ENCODE measurements at places on chromosomes 6 and 20.

DNA sequence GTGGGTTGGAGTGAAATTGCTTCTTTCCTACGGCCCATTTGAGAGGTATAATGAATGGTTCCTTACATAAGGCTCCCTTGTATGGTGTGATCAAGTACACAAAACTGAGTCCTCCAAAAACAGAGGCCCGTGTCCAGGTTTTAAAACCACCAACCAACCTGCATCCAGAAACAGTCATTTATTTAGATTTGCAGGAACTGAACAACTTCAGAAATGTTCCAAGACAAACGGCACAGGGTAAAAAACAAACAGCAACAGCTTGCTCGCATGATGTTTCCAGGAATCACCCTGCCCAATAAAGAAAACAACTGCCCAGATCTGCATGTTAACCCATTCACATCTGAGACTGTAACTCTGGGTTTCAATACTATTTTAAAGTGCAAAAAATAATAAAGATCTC, 40.2 kb upstream of the TRAM2 start:
- no peak for DNase-seq

DNA sequence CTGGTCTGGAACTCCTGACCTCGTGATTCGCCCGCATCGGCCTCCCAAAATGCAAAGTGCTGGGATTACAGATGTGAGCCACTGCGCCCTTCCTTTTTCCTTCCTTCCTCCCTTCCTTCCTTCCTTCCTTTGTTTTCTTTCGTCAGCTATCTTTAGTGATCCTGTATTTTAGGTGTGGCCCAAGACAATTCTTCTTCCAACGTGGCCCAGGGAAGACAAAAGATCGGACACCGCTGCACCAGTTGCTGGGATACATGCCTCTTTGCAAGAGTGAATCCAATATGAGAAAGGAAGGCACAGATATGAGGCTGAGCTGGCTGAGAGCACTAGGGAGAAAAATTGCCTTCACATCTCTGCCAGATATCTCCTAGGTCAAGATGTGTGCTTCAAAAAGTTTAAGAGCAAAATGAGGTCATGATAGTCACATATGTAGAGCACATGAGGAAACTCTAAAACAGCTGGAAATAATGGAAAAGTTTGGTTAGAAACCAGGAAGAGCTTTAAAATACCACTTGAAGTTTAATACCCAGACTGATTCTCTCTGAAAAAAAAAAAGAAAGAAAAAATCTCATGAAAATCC, 41.8 kb downstream of the OR2B2 start:
- DNase-seq, result no peak

- no peak for DNase-seq
Measured at GRCh38 chr6:168624540-168624939, 183.6 kb downstream of the SMOC2 start.

- DNase-seq, result peak; percentile 61
Measured at GRCh38 chr6:47477497-47478232, at the start of gene CD2AP. Gene CD2AP, plus strand, starts transcription at chr6:47477789. Its CDS starts 456 bp downstream, at chr6:47478245.

- DNase-seq, result no peak
Measured at GRCh38 chr6:71123051-71123450, 165.6 kb upstream of the OGFRL1 start.

GRCh38 chr6:129481706-129482105, 228.3 kb downstream of the ARHGAP18 start:
- DNase-seq, result no peak

- DNase-seq, result no peak
Measured at GRCh38 chr6:95596021-95596420, 18.7 kb downstream of the MANEA start.

DNA sequence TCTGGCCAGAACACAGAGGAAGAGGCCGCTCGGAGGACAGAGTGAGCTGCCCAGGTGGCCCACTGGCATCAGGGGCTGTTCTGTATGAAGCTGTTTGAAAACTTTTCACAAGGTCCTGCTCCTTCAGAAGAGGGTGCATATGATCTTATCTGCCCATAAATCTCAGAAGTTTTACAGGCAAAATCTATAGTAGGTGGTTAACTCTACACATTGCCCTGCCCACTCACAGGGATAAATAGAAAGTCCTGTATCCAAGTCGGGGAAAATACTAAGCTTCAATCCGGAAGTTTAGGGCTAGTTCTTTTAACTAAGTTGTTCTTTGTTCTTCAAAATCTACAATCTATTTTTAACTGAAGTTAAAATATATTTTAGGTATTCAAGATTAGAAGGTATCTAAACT, 233.7 kb downstream of the FOXA2 start:
- no peak for DNase-seq

GRCh38 chr6:25223490-25223991, 55.6 kb upstream of the CARMIL1 start:
- peak; percentile 20 for DNase-seq

DNA sequence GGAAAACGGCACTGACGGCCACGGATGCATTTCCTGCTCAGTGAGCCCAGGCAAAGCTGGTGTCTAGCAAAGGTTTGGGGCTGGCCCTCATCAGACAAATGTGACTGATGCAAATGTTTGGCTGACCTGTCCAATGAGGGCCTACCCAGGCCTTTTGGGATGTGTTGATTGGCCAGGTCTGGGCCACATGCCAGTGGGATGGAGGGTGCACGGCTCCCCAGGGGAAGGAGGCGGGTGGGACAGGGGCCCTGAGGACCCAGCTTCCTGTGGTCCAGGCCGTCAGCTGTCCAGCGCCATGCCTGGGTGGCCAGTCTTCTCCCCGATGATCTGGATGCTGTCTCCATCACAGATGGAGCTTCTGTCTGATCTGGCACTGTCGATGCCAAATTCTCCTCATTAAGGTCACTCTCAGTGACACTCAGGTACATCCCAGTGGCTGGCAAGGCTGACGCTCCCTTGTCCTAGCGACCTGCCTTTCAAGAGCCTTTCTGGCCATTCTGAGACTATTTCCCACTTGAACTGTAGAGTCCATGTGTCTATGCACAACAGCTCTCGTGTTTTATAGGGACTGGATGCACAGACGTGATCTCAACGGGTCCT, 43.0 kb downstream of the NTSR1 start:
- DNase-seq, result no peak

- DNase-seq, result no peak
Measured at GRCh38 chr20:47113362-47114109, 218.9 kb downstream of the EYA2 start.

GRCh38 chr20:51001430-51002265, 21.3 kb downstream of the KCNG1 start:
- DNase-seq, result no peak

DNA sequence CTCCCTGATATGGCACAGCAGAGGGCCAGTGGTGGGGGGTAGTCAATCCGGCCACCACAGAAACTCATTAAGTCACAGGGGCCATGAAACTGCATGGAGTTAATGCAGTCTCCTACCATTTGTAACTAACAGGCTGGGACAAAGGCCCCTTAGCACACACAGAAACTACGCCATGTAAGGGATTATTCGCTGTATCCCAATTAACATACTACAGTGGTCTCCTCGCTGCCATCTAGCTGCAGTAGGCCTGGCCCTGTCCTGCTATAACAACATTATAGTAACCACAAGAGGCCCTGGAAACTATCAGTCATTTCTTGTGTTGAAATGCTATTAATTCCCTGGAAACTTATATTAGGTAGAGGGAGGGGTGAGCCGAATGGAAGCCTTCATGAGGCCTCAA, 72.3 kb upstream of the CCN2 start:
- no peak for DNase-seq

DNA sequence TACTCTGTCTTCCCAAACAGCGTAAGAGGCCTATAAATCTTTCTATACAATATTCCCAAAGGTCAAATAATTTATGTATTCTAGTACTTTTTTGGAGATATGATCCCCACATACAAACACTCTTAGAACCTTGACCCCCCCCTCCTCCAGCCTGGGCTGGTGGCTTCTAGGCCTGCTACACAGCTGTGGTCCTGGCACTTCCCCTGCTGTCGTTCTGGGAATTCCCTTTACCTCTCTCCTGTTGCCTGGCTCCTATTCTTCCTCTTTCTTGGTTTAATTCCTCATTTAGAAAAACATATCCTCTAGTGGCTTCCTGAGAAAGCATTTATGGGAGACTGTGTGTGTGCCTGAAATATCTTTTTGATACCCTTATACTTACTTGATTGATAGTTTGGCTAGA, 4.1 kb upstream of the TXLNB start:
- DNase-seq, result no peak

GRCh38 chr20:44970243-44970757, 4.0 kb downstream of the STK4 start:
- DNase-seq, result no peak

GRCh38 chr6:22146931-22147701, 149.7 kb downstream of the PRL start:
- no peak for DNase-seq

GRCh38 chr6:1915226-1915625, 305.5 kb downstream of the FOXC1 start:
- DNase-seq, result no peak

DNA sequence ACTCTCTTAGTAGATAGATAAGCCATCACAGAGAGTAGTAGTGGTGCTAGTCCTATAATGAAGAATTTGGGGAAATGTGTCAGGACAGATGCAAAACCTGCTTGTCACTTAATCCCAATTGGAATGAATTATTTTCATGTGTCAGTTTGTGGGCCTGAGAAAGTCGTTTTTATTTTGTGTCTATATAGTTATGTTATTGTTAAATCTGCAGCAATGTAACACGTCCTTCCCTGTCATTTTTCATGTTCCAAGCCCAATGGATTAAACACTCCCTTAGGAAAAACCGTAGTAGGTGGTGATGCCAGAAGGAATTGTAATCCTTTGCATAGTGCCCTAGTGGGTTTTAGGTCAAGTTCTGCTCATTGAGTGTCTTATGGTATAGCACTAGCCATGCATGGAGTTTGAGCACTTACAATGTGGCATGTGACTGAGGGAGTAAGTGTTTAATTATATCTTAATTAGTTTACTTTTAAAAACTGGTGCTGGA, 105.9 kb upstream of the PRSS16 start:
- no peak for DNase-seq

- no peak for DNase-seq
Measured at GRCh38 chr20:5687884-5688283, 62.3 kb upstream of the SHLD1 start.

GRCh38 chr20:13165203-13165602, 55.9 kb upstream of the ISM1 start:
- no peak for DNase-seq

DNA sequence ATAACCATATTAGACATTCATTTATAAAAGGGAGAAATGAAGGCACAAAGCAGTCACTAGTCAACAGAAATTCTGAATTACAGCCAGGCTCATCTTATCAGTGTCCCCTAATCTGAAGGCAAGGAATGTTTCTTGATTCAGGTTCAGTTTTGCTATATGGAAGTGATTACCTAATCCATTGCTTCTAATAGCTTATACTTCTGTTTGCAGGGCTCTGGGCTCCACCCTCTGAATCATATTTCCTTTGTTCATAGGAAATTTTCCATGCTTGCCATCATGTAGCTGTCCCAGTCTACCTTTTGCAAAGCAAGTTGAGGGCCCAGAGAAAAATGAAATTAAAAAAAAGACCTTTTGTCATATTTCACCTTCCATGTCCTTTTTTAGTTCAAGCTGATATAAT, 96.0 kb downstream of the LCA5 start:
- no peak for DNase-seq

DNA sequence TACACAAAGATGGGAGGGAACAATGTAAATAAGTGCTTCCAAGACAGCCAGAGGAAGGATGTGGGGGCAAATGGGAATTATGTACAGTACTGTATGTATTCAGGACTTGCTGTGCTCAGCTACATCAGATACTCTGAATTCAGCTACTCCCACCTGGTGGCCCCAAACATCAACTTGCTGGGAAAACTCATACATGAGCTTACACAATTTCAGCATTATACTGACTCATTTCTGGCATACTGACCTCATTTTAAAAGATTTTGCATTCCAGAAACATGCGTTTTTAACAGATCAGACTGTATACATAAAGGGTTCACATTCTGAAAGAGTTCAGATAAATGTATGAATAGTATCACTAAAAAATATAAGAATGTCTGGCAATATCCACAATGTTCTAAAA, 59.7 kb downstream of the GPX5 start:
- DNase-seq, result no peak

DNA sequence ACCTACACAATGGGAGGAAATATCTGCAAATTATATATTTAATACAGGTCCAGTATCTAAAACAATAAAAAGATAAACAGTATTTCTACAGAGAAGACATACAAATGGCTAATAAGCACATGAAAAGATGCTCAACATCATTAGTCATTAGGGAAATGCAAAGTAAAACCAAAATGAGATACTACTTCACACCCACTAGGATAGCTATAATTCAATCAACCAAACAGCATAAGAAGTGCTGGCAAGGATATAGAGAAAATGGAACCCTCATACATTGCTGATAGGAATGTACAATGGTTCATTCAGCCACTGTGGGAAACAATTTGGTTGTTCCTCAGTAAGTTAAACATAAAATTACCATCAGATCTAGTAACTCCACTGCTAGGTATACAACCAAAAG, 48.7 kb downstream of the NUDT3 start:
- no peak for DNase-seq

DNA sequence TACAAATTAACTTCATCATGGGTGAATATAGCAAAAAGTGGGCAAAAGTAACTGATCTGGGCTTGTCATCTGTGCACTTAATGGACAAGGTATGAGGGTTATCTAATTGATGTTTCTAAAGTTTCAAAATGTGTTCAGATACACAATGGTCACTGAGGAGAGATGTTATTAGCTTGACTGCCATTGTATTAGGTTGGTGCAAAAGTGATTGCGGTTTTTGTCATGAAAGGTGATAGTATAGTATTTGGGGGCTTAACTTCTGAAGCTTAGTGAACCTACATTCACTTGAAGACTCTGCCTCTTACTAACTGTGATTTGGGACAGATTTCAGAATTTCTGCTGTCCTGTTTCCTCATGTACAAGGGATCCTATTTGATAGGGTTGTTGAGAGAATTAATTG, 159.6 kb downstream of the UST start:
- no peak for DNase-seq

DNA sequence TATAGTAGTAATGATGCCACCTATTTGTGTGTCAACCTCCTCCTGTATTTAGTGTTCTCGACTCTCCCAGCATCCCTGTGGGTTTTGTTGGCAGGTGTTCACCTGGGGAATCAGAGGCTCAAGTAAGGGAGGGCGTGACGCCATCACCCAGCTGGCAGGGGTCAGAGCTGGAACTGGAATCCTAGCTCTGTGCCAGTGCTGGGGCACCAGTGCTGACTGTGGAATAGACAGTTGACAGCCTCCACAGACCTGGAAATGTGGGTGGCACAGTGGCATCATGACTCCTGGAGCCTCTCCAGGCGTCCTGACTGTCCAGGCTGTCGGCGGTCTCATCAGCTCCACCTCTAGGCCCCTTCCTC, 102.8 kb downstream of the SYCP2 start:
- DNase-seq, result no peak
